ENCODE measurements at places on chromosomes 13 and 19. TPM values are rescaled to one million over a fixed set of nuclear protein-coding genes. Genes with fewer than 3 reads are reported as not detected.

NUDT19 gene
- total RNA-seq: 6.3 TPM

VSTM2B gene
- not detected for total RNA-seq

ATP1A3 gene
- not detected for total RNA-seq

NCR1 gene
- not detected for total RNA-seq

FAM98C gene
- 4.7 TPM for total RNA-seq

C19orf81 gene
- not detected for total RNA-seq

TLE6 gene
- total RNA-seq: not detected

LILRB5 gene
- 2.6 TPM for total RNA-seq

KANK3 gene
- 10.4 TPM for total RNA-seq

S1PR5 gene
- 1.6 TPM for total RNA-seq

NMRK2 gene
- total RNA-seq: 48.5 TPM

COX6B2 gene
- total RNA-seq: not detected

SPTBN4 gene
- 0.52 TPM for total RNA-seq

ZNF358 gene
- 14.6 TPM for total RNA-seq

ZNF382 gene
- total RNA-seq: 15.1 TPM

PLPPR2 gene
- total RNA-seq: 4.7 TPM

KCNN4 gene
- 1.0 TPM for total RNA-seq

ZNF627 gene
- total RNA-seq: 30.8 TPM

SPIB gene
- under 0.01 TPM for total RNA-seq

CYP2A6 gene
- not detected for total RNA-seq

FAM216B gene
- total RNA-seq: not detected

TUBA3C gene
- not detected for total RNA-seq

CNN1 gene
- total RNA-seq: 28.7 TPM

FFAR3 gene
- not detected for total RNA-seq

SULT2A1 gene
- not detected for total RNA-seq

RNF17 gene
- total RNA-seq: 0.52 TPM

Measured in skeletal muscle tissue (tissue), 5 donors.